ENCODE measurements at places on chromosomes 16 and 17.

DNA sequence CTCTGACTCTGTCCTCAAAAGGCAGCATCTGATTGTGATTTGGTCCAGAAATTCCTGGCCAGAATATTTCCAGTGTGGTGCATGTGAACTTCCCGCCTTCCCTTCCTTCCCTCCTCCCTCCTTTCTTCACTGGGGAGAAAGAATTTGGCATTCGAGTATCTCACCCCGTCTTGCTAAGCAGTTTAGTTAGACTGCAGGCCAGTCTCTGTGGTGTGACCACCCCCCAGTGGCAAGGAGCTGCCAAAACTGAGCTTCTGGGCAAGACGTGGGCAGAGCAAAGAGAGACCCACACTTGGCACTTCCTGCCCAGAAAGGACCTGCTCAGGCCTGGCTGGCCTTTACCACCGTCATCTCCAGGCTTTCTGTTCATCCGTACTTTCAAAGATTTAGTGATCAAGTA lies 36.4 kb downstream of the SNX20 start:
- DNase-seq, result no peak

GRCh38 chr17:61040666-61041065 lies 359.0 kb upstream of the TBX2 start:
- no peak for DNase-seq

DNA sequence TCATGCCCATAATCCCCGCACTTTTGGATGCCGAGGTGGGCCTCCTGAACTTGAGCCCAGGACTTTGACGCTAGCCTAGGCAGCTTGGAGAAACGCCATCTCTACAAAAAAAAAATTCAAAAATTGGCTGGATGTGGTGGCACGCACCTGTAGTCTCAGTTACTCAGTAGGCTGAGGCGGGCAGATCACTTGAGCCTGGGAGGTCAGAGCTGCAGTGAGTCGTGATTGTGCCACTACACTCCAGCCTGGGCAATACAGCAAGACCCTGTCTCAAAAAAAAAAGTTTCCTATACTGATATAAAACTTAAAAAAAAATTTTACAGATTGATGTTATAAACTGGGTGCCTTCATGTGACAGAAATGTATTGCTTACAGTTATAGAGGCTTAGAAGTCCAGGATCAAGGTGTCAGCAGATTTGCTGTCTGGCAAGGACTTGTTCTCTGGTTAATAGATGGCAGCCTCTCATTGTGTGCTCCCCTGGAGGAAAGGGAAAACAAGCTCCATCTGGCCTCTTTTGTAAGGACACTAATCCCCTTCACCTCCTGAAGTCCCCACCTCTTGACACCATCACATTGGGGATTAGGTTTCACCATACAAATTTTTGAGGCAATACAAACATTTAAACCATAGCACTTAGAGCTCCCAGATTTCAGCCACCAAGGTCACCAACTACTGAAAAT lies 8.5 kb upstream of the CES3 start:
- no peak for DNase-seq

DNA sequence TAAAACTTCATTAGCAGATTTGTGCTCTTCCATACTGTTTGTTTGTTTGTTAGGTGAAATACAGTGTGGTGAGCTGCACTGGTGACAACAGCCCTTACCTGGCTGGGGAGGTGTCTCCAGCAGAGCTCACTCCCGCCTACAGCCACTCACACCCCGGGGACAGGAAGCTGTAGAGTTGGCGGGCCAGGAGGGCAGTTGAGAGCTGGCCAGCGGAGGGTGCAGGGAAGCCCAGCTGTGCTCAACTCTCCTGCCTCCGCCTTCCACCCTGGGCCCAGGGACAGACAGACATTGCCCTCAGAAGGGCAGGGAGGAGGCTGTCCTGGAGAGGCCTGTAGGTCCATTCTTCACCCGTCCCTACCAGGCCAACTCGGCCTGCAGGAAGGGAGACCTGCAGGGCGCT lies 48.6 kb upstream of the PVALEF start:
- no peak for DNase-seq

DNA sequence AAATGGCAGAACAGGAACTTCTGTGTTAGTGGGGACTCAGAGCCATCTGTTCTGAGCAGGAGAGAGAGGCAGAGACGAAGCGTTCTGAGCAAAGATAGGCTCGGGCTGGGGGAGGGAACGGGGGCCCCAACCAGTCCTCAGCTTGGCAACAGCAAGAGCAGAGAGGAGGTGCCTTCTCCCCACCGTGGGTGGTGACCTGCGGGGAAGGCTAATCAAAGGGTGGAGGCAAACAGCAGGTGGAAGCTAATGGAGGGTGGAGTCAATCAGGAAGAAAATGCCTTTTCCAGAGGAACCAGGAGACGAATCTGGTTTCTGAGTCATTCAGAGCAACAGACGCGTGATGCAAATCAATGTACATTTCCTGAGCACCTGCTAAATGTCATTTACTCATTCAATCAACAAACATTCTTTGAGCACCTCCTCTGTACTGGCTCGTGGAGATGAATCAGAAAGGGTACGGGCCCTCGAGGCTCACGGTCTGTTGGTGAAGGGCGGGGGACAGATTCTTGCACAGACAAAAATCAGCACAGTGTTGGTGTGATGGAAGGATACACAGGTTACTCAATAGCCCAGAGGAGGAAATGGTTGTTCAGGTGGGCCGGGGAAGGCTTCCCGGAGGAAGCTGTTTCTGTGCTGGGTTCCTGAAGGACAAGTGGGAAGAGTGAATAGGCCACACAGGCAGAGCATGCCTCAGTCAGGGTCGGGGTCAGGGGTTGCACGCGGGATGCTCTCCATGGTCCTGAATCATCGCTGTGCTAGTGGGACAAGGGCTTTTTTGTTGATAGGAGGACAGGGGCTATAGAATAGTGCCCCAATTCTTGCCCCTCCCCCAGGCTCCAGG lies 5.7 kb upstream of the SPNS2 start:
- DNase-seq, result no peak

GRCh38 chr17:72407336-72407909 lies 286.6 kb downstream of the SOX9 start:
- DNase-seq, result no peak

DNA sequence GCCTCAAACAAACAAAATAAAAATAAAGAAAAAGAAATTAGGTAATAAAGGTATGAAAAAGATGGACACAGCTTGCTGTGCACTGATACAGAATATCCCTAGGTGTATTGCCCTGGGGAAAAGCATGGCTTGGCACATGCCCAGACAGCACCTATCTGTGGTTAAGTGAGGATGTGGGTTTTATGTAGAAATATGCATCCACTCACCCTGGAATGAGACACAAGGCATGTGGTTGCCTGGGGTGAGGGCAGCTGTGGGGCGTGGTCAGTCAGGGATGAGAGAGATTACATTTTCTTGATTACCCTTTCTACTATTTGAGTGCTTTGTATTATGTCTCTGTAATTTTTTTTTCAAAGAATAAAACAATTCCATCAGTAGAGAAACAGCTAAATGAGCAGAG lies 6.9 kb downstream of the PLLP start:
- DNase-seq, result peak; percentile 78

DNA sequence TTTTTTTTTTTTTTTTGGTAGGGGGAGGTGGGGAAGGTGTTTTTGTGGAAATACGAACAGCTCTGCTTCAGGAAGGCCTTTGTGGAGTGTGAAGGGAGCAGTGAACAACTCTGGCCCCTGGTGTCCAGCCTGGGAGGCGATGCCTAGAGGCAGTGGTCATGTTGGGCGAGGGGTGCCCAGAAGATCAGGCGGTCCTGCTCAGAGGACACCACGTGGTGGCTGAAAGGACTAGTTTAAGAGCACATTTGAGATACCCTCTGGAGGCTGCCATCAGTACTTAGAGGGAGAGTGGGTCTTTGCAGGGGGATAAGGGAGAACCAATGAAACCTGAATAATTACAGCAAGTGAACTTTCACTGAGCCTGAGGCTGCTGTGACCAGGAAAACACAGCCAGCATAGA lies 40.1 kb upstream of the RHOT1 start:
- DNase-seq, result no peak

DNA sequence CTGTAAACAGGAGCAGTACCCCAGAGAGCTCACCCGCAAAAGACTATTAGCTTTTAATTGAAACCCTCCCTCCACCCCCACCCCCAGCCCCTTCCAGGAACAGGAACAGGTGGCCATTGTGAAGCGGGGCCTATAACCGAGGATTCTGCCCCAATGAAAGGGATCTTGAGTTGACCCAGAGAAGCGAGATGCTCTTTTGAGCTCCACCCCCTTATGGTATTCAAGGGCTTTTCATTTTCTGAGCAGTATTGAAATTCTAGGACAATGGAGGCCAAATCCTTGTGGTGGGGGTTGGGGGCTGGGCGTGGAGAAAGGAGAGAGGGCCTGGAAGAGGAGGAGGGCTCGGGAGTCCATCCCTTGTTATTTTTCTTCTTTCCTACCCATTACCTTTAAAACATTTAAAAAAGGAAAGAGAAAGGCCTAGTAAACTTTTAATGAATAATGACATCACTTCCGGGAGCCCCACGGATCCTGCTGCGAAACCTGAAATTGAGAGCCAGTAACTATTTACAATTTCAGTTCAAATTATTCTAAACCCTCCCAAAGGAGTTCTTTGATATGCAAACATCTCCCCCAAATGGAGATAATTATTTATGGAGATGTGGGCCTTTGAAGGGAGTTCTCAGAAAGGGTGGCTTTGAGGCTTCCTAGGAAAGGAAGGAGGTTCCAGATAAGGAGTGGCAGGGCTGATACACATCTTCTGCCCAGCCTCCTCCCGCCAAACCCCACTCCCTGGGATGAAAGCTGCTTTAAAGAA lies 30.5 kb downstream of the HS3ST3B1 start:
- DNase-seq, result peak; percentile 55

- DNase-seq, result no peak
Observed at GRCh38 chr16:61149709-61150108, 886.5 kb downstream of the CDH8 start.

DNA sequence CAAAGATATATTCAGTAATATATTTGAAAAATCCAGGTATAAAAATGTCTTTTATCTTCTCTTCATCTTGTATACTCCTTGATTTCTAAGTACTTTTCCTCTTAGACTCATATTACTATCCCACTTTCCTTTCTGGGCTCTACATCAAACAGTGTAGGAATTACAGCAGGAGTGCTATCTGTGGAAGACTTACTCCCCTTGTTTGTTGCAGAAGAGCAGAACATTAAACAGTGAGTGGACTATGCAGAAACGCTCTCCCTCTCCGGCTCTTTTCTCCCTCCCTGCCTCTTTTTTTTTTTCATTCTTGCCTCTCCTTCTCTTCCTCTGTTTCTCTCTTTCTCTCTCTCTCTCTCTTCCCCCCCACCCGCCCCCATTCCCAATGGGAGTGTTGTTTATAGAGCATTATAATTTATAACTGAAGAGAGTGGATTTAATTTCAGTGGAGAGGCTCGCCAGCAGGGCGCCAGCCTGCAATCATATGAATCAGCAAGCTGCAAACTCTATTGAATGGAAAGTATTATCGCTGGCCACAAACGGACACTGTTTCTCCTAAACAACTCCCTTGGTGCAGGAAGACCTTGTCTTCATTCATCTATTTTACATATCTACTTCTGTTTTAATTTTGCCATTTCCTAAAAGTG lies 242.3 kb upstream of the TBX2 start:
- peak; percentile 46 for DNase-seq

DNA sequence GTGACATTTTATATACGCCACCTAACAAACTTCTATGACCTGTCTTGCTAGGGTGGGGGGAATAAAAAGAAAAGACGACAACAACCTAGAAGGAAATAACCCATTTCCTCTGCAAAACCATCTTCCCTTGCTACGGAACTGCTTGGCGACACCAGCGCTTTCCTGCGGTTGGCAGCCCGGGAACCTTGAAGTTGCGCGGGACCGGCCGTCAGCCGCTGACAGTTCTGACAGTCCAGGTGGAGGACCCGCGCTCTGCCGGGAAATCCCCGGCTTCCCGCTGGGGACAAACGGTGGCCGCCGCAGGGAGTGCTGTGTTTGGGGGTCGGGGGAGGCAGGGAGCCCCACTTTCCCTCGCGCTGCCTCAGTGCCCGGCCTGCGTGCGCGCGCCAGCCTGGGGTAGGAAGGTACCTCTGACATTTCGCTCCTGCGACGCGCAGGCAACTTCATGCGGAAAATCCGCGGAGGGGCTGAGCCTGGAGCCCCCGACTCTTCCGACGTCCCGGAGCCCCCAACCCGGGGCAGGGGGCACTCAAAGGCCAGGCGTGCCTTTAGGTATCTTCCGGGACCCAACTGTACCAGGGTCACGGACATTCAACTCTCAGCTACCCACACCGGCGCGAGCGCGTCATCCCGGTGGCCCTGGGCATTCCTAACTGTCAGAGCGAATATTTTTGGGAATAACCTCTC lies 516 bp downstream of the SLC16A6 start:
- DNase-seq, result no peak

- DNase-seq, result no peak
Observed at GRCh38 chr17:1183171-1183873, 3.5 kb upstream of the ABR start.

DNA sequence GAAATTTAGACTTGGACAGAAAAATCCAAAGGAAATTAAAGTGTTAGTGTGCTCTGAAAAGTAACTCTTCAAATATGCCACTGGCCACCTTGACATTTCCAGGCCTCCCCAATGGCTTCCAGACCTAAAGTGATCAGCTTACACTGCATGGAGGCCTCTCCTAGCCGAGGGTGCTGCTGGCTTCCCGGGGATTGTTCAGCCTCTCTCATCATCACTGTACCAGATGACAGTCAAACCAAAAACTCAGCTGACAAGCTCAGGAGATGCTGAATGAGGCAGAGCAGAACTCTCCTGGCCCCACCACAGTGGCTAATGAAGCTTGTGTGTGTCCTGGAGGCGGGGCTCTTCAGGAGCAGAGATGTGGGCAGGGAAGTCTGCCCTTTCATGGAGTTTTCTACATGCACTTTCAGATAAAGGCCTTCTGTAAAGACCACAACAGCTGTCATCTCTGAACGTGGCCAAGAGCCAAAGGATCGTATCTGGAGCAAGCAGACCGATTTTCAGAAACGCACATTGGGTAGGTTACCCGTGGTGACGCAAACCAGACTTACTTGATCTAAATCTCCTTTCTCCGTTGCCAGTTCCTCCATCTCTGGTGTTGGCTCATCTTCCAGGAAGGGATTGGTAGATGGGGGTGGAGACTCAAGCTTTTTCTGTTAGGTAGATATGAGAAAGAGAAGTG lies 113.3 kb downstream of the VPS53 start:
- DNase-seq, result peak; percentile 100
